ENCODE measurements at places on chromosomes 6 and 20.

DNA sequence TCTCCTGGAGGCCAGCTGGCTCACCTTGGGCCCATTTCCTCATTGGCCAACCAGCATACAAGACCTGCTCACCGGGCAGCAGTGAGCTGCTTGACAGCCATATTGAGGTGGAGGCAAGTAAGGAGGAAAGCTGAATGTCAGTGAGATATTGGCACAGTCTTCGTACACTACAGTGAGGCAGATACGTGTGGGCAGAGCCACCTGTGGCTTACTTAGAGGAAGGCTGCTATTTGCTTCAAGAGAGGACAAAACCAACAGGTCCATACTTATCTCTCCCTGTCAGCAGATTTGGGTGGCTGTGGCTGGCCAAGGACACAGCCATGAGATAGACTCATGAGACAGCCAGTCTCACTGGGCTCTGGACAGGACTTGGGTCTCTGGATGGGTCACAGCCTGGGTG lies 15.1 kb upstream of the MCM3 start:
- DNase-seq = no peak

DNA sequence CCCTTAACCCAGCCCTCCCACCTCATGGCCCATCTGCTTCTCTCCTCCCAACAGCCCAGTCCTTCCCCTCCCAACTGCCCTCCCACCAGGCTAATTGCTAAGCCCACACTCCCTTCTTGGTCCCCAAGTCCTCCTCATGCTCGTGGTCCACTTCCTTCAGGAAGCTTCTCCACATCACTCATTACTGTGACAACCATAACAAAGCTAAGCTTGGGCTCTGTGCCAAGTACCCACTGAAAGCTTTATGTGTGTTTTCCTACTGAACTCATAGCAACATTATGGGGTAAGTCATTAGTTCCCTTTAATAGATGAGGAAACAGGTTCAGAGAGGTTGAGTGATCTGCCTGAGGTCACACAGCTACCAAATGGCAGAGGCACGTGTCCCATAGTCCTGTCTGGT lies 16.2 kb downstream of the FRS3 start:
- DNase-seq = no peak

GRCh38 chr20:57993716-57994431 lies 234.6 kb downstream of the ANKRD60 start:
- DNase-seq = no peak

DNA sequence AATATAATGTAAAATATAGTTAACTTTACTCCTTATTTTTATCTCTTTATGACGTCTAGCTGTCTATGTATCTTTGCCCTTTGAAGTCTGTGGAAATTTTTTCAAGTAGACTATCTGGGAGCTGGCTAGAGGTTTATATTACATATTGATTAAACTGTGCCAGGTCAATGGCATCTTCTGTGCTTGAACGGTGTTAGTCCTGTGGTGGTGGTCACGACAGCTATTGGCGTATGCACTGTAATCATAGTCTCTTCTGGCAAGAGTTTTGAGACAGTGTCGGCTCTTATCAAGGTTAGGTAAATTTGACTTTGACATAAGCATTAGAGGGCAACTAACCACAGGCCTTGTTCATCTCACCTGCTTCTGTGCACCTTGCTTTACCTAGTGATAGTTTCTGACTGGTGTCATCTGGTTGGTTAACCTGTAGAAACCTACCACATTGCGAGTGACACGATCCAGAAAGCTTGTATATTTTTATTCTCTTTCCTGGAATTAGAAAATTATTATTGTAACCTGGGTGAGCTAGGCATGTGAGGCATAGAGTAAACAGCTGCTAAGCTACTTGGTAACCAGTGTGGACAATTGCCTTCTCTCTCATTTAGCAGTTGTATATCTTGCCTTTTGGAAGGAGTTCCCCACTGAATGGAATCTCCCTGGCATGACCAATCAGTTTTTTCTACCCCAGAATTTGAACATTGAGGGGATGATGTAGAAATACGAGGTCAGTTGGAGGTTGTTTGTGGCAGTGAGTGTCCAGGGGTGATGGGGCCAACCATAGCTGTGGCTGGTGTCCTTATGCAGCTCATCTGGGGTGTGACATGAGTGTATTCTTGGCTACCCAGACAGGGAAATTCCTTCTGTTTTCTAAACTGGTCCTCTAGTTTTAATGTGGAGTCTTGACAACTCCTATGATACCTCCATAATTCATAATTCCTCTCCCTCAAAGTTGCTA lies 45.9 kb downstream of the SH3BGRL2 start:
- DNase-seq = no peak

DNA sequence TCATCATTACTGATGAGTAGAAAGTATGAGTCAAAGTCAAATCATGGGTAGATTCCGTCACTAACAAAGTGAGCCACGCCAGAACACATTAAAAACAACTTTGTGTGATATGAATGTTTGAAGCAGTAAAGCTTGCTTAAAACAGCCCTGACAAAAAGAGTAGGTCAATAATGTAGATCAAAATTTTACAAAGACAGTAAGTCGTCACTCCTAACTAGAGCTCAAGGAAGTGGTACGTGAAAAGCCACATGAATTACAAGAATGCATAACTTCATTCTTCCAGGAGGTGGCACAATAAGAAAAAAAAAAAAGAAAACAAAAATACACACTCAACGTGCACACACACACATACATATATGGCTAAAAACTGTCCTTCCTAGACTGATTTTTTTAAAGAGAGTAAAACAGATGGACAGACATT lies 69.9 kb downstream of the HACE1 start:
- DNase-seq = no peak

DNA sequence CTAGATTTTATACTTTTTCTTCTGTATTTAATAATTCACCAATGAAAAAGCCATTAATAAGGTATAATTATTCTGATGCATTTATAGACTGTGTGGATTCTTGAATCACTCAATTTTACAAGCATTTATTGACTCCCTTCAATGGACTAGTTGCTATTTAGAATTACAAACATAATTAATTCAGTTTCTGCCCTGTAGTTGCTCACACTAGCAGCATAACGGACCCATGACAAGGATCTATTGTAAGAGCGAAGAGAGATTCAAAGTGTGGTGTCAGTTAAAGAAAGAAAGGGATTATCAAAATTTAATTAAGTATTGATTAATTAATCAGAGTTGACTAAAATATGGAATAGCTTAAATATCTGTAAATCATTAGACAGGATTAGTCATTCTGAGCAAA lies 602.6 kb upstream of the PTCHD4 start:
- no peak for DNase-seq

- DNase-seq = no peak
Measured at GRCh38 chr20:5882166-5882565, 68.2 kb downstream of the TRMT6 start.

DNA sequence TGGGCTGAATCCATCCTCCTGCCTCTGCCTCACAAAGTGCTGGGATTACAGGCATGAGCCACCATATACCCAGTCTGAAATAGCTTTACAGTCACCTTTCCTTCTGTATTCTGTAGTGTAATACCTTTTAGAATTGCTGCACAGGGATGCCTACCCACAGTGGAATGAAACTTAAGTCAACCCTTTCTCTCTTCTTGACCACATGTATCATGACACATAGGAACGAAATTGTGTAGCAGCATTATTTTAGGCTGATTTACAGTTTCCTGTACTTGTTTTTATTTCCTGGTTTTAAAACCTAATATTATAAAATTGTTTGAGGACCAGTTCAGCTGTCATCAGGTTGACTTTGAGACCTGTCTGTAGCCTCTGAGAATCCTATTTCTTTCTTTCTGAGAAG lies 297.8 kb downstream of the ZFAND3 start:
- DNase-seq = no peak

DNA sequence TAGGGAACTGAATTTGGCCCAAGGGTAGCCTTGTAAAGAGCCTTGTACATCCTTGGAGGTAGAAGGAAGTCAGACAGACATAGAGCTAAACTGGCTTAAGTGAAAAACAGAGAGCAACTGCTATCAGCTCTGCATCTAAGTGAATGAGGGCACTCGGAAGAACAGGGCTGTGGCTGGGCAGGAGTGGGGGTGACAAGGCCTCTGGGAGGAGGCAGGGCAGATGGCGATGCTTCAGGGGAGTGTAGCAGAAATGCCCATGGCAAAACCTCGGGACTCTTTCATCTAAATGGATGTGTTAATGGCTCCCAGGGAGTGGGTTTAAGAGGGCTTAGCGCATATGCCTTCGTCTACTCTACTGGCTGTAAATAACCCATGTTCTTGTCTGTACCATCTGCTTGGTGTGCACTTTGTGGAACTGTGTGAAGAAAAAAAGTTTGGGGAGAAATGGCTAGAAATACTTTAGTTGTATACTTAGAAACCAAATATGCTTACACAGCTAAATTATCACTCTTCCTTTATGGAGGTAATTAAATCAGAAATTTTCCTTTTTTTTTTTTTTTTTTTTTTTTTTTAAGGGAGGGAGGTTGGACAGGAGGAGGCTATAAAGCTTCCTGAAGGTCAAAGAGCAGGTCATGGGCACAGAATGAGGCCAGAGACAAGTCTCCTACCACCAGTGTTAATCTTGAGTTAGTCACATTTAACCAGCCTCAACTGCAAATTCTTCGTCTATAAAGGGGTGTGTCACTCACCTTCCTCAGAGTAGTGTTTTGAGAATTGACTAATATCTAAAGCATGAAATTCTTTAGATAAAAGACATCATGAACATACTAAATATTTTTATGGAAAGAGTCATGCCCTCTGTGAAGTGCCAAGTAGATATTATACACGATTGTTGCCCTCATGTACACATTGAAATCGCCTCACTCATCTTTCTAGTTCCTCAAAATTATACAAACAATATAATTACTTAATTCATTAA lies 60.9 kb downstream of the FYN start:
- DNase-seq = no peak

- no peak for DNase-seq
Measured at GRCh38 chr20:58797371-58798338, 53.0 kb downstream of the GNAS-AS1 start.

DNA sequence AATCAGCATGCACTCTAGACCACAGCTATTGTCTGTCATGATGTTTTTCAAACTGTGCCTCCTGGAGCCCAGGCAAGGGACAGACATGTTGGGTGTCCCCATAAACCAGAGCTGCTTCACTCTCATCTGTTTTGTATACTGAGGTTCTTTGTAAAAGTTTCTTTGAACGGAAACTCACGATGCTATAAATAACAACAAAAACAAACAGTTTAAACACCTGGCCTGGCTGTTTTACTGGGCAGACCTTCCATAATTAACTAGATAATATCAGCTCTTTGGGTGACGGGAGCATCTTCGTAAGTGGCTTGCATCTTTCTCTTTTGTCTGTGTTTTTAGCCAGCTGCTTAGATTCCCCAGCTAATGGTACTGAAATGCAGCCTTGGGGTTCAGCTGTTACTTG lies 190.3 kb downstream of the ZDHHC14 start:
- no peak for DNase-seq

- no peak for DNase-seq
Measured at GRCh38 chr20:856361-856775, 22.9 kb downstream of the FAM110A start.

DNA sequence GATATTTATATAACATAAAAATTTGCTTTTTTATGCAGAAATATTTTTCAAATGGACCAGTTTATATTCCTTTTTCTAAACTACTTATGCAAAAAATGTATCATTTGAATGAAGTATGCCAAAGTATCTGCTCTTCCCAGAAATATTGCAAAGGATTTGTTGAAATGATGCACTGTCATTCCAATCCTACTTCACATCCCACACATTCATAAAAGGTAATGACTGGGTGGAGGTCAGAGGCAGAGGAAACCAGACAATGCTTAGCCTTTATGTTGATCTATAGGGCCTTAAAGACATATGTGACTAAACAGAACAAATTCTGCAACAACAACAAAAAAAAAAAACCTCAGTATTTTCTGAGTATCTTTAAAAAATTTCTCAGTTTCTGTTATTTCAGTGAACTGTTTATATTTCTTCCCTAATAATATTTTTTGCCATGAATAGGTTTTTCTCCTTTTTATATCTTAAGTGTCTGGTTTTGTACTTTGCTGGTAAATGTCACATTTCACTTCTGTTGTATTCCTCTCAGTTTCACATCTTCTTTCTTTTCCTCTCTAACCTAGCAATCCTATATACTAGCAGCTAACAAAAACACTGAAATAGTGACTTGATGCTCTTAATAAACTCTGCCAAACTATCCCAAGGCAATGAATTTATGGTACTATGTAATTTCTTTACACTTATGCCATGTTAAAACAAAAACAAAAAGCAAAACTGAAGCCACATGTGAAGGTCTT lies 374.1 kb downstream of the BCKDHB start:
- no peak for DNase-seq

GRCh38 chr20:10498200-10498599 lies 63.1 kb downstream of the SLX4IP start:
- no peak for DNase-seq

- DNase-seq = no peak
Measured at GRCh38 chr20:46875059-46875458, 19.6 kb upstream of the EYA2 start.

GRCh38 chr6:145731447-145731846 lies 3.9 kb downstream of the EPM2A start:
- no peak for DNase-seq

GRCh38 chr20:36532388-36532787 lies 8.9 kb upstream of the MYL9 start:
- no peak for DNase-seq

GRCh38 chr20:41456351-41456750 lies 89.7 kb upstream of the EMILIN3 start:
- DNase-seq = no peak

DNA sequence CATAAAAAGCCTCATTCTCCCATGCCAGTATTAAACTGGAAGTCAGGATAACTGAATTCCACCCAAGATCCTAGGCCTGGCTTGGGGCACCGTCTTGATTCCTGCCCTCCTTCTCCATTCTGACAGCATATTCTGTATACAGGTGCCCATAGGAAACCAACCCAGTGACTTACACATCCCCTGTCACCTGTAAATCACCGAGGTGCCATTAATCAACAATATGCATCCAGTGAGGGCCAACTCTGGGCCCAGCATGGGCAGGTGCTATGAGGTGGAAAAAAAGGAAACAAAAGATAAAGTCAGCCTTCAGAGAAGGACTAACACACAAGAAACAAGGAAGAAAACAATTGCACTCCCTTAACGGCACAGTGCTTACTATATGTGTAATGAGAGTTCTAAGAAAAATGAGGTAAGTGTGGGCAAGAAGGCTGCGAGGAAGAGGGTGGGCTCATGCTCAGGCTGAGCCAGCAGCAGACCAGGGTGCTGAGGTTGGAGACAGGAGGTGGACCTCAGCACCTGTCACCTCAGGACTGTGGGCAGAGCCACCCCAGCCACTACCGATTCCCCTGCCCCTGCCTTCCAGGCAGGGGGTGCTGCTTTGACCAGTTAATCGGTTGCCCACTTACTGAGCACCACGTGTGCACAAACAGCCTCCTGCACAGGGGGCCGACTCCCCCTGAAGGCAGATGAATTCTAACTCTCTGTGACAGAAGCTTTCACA lies 105.9 kb downstream of the TRERF1 start:
- no peak for DNase-seq

- DNase-seq = no peak
Measured at GRCh38 chr6:19983374-19983773, 146.2 kb downstream of the ID4 start.

All from tibial nerve (tissue), 4 donors.